ENCODE measurements at places on chromosomes 12 and 14.

DNA sequence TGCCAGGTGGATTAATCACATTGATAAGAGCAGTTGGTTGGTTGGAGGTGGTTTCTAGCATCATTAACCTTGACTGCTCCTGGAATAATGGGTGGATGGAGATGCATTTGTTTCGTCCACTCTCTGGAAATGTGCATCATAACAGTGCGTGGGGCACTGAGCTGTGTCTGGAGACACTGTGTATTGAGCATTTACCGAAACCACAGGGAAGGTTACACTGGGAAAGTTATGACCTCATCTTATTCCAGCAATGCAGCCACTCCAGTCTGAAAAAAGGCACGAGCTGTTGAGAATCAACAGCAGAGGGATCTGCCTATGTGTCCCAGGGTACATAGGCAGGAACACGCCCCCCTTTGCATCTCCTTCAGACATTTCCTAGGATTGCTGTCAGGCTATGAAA, 27.2 kb downstream of the RNFT2 start:
- no peak for DNase-seq

DNA sequence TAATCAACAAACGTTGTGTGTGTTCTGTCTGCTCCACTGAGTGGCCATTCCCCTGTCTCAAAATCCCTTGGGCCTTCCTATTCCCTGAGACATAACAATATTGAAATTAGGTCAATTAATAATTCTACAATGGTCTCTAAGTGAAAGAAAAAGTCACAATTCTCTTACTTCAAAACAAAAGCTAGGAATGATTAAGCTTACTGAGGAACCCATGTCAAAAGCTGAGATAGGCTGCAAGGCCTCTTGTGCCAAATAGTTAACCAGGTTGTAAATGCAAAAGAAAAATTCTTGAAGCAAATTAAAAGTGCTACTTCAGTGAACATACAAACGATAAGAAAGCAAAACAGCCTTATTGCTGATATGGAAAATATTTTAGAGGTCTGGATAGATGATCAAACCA, 65.0 kb upstream of the AMIGO2 start:
- DNase-seq, result no peak

GRCh38 chr12:28866715-28867503, 282.2 kb upstream of the FAR2 start:
- no peak for DNase-seq

- no peak for DNase-seq
Observed at GRCh38 chr12:126770188-126770587, 1496.8 kb upstream of the TMEM132C start.

GRCh38 chr12:90238663-90239271, 530.1 kb upstream of the ATP2B1 start:
- DNase-seq, result no peak

DNA sequence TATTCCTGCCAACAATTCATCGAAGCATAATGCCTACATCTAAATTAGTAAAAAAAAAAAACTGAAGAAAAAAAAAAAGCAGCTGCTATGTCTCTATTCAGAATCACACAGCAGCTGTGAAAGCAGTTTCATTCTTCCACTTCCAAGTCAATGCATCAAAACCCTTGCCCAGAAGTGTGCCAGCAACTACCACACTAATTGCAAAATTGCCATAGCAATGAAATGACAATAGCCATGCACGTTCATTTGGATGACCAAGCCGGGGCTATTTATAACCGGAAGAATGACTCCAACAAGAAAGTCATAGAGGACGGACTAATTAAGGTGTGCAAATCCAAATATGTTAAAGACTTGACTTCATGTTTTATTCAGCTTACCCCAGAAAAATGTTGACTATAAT, 42.5 kb downstream of the SLC2A13 start:
- DNase-seq, result no peak

DNA sequence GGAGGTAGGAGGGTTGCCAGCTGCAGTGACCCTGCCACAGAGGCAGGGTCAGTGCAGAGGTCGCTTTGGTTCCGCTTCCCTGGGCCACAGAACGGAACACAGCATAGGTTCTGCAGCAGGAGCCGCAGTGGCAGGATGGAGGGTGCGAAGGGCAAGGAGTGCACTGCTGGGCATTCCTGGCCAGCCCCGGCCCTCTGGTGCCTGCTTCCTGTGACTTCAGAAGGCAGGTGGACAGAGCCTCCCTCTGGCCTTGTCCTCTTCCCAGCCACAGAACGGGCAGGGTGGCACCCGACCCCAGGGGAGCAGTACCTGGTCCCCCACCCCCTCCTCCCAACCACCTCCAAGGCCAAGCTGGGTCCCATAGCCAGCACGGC, 37.7 kb downstream of the SLC8B1 start:
- DNase-seq, result no peak

DNA sequence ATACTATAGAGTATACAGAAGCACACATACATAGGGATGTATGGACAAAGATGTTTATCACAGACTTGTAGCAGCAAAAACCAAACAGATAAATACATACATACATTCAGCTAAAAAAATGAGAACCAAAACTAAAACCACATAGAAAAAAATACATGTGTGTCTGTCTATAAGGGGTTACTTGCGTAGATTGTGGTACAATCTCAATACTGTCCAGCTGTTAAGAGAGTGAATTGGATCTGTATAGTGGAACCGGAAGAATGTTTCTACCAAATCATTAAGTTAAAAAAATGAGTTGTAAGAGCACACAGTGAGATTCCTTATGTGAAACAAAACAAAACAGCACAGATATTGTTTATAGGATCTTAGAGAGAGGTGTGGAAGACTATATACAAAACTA, 44.2 kb upstream of the DCD start:
- no peak for DNase-seq

DNA sequence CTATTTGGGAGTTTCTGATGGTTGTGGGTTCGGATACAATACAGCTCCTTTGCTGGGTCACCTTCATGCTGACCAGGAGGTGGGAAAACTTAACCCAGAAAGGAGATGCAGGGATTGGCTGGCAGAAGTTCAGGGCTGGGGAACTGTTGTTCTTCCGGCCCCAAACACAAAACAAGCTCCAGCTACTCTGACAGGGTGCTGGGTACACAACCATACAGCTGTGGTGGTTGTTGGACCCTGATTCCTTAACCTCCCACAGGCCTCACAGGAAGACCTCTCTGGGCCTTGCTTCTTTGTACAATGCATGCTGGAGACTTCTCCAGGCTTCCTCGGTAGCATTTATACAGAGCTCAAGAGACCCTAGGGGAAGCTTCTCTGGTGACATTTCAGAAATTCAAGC, 47.6 kb downstream of the CPM start:
- DNase-seq, result no peak

DNA sequence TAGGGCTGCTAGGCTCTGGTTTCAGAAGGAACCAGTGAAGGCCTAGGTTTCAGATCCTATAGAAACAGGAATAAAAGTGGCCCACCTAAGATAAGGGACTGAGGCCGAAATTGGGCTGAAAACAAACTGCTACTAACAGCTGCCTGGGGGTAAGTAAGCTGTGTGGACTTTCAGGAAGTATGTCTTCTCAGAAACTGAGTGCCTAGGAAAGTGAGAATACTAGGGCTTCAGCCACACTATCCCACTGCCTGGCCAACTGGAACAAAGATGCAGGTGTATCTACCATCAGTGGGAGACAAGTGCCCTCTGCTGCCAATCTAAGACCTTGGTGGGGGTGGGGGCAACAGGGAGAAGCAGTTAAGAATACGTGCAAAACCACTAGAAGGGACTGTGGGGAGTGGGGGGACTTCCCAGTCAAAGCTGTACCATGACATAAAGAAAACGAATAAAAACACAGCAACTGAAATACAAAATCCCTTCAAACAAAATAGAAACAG, 82.5 kb downstream of the MED13L start:
- DNase-seq, result peak; percentile 84

- peak; percentile 77 for DNase-seq
Observed at GRCh38 chr12:101823891-101824290, 6.9 kb downstream of the GNPTAB start.

DNA sequence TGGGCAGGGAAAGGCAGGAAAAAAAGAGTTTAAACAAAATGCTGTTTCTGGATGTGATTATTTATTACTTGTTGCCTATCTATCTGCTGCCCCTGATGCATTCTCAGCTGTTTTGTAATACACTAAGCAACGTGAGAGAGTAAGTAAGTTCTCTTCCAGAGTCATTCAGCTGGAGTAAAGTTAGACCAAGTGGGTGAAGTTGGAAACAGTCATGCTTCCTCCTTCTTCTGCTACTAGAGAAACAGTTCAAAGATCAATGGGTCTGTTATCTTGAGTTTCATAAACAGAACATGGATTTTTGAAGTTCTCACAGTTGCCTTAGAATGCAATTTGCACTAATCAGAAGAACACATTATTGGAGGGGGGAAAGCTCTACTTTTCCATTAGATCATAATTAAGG, 279.3 kb downstream of the EGLN3 start:
- DNase-seq, result no peak
